ENCODE measurements at places on chromosomes 3 and 15.

GRCh38 chr3:18442756-18443664, 17.9 kb upstream of the SATB1 start:
- no peak for DNase-seq

DNA sequence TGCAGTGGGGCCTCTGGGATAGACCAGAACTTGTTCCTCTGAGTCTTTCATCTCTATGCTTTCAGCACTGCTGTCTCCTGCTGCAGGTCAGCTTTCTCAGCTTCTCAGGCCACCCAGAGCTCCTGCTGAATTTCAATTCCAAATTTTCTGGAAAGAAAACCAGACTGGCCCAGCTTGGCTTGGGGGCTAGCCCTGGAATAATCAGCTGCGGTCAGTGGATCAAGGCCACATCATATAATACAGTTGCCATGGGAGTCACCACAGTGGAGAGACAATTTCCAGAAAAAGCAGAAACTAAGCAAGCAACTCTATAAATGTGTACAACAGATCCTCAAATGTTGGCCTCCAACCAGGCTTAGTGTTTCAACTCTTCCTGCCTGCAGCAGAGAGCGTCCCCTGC, 91.1 kb upstream of the SLC24A5 start:
- DNase-seq = no peak

DNA sequence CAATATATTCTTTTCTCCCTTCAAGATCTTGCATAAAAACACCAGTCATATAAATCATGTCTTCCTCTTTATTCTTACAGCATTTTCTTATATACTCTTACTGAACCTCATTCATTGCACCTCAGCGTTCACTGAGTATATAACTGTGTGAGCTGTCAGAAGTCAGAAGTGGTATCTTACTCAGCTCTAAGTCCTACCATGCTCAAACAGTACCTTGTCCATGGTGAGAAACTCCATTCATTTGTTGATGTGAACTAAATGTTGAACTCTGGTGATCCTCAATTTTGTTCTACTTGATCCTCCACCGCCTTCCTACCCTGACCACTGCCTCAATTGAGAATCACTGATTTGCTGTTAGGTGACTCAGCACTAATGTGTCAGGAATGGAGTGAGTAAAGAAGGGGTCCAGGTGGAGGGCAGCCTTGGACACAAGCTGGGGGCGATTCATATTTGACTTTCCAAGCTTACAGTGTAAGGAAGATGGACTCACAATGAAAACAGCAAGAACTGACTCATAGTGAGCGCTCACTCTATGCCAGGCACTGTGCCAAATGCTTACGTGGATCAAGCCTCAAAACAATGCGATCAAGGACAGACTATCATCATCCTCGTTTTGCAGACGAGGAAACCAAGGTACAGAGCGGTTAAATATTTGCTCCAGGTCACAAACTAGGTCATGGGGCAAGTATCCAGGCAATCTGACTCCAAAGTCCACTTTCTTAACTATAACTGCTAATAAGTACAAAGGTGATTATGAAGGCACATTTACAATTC, 13.5 kb upstream of the ZFYVE19 start:
- no peak for DNase-seq

DNA sequence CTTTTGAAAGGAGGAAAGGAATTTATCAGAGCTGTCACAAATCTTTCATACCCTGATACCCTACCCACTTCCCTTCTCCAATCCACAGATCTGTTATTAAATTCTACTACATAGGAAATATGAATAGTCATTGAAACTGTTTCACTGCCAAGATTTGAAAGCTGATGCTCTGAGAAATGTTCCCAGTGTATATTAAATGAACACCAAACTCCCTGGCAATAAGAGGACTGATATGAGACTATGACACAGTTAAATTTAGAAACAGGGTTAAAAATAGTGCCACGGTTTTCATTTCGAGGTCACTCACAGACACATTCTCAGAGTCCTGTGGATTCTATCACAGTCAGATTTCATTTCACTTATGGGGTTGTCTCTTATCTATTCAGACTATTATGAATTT, 27.2 kb upstream of the GBE1 start:
- no peak for DNase-seq

GRCh38 chr15:93223803-93224202, 134.8 kb upstream of the RGMA start:
- DNase-seq = no peak

GRCh38 chr15:56831467-56832005, 86.9 kb upstream of the TCF12 start:
- no peak for DNase-seq

DNA sequence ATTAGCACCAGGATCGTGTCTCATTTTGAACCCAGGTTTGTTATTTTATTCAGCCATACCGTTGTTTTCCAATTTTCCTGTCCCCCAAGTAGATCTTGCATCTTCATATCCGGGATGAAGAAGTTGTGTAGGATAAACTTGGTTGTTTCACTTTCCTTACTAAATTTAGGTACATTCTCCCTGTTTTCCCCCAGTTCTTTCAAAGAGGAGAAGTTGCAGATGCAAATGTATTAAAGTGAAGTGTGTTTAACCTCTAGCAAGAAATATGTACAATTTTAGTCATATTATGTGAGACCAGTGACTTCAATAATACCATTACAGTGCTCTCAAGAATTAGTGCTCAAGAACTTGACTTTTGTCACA, 1.3 kb downstream of the ATXN7 start:
- no peak for DNase-seq

DNA sequence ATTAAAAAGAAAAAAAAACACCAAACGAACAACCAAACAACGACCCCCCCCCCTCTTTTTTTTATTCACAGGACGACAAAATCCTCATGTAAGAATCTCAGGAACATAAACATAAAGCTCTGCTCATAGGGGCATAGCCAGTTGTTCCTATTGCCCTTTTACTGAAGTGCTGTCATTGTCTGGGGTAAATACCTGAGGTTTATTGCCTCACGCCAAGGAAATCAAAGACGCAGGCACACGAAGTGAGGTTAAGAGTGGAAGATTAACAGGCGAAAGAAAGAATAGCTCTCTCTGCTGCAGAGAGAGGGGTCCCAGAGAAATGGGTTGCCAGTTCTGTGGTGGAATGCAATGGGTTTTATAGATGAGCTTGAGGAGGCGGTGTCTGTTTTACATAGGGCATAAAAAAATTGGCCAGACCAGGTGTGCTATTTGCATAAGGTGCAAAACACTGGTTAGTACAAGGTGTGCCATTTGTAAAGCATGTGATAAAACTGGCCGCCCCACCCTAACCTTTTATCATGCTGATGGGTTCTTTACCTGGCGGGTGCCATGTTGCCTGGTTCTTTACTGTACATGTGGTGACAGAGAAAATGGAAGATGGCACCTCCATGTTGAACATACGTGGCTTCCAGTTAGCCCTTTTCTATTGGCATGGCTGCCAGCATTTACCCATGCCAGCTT, 257.6 kb upstream of the ZPLD1 start:
- DNase-seq = no peak

Measured in stimulated activated CD4-positive, alpha-beta T cell treated with anti-CD3 and anti-CD28 coated beads, TNF-alpha, amount 100 ng/mL, for 48 hours (primary cell).